Lower lobe of right lung (tissue), 2 donors: ENCODE measurements at places on chromosomes 7 and 10. TPM values are rescaled to one million over a fixed set of nuclear protein-coding genes. Genes with fewer than 3 reads are reported as not detected.

LIPK gene
- not detected for total RNA-seq

MOSPD3 gene
- total RNA-seq: 19.5 TPM

ARMC3 gene
- total RNA-seq: 9.6 TPM

VGF gene
- total RNA-seq: 0.15 TPM

GRCh38 chr10:125004571-125005311 lies 62.8 kb downstream of the ZRANB1 start:
- DNase-seq: peak; percentile 39
- H3K27me3 ChIP-seq: no peaks in the 10 kb centered on the region
- peaks cover 68% of the 10 kb centered on the region for H3K36me3 ChIP-seq
- H3K4me3 ChIP-seq: no peak overlapping the region
- no peak overlapping the region for H3K27ac ChIP-seq

GRCh38 chr7:111752022-111752582 lies 189.8 kb upstream of the IMMP2L start:
- peak; percentile 66 for DNase-seq
- H3K27ac ChIP-seq: no peak overlapping the region
- H3K36me3 ChIP-seq: peaks cover 28% of the 10 kb centered on the region
- H3K27me3 ChIP-seq: no peaks in the 10 kb centered on the region
- H3K4me3 ChIP-seq: no peak overlapping the region
- no peaks in the 10 kb centered on the region for H3K4me1 ChIP-seq

GRCh38 chr10:95462740-95463667 lies 98.2 kb downstream of the SORBS1 start:
- H3K27ac ChIP-seq: no peak overlapping the region
- H3K4me3 ChIP-seq: no peak overlapping the region
- no peak for DNase-seq
- peaks cover 26% of the 10 kb centered on the region for H3K4me1 ChIP-seq
- H3K36me3 ChIP-seq: no peaks in the 10 kb centered on the region
- no peaks in the 10 kb centered on the region for H3K27me3 ChIP-seq

GRCh38 chr7:11469028-11469745 lies 362.8 kb downstream of the THSD7A start:
- no peaks in the 10 kb centered on the region for H3K27me3 ChIP-seq
- DNase-seq: no peak
- H3K27ac ChIP-seq: no peak overlapping the region

DNA sequence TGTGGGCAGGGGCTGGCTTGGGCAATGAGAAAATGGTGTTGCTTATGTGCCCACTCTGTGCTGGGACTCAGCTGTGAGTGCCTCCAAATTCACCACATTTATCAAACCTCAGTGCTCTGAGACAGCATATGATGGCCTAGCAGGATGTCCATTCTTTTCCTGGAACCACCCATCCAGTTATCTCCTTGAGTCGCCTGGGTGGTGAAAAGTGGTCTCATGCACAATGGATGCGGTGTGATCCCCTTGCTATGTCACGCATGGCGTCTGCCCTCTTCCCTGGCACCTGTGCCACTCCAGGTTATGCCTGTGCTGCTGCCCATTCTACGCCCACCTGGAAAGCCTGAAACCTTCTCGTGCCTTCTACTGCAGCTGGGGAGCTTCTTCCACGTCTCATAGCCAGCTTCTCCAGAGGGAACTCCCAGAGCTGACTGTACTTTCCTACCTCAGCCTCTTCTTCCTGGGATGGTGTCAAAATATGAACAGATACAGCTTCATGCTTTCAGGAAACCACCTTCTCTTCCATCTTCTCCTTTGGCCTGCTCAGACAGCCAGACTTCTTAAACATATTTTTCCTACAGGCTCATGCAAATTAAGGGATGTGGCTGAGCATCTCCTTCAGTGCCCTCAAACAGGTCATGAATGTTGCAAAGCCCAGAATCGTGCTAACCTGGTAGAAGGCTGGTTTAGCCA lies 147.3 kb downstream of the PFKFB3 start:
- no peaks in the 10 kb centered on the region for H3K27me3 ChIP-seq
- peaks cover 27% of the 10 kb centered on the region for H3K4me1 ChIP-seq
- no peaks in the 10 kb centered on the region for H3K36me3 ChIP-seq
- H3K4me3 ChIP-seq: no peak overlapping the region

DNA sequence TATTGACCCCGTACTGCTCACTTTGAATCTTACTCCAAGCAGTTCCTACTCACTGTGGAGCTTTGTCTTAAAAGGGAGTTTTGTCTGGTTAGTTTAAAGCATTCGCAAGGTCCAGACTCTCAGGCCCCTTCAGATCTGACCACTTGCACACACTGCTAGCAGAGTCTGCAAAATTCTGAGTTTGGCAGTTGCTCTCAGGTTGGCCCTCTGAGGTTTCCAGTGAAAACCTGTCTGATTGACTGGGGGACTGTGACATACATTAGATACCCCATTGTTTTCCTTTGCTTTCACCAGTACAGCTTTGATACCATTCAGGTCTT lies 149.2 kb downstream of the XPNPEP1 start:
- H3K27me3 ChIP-seq: no peaks in the 10 kb centered on the region
- H3K4me1 ChIP-seq: no peaks in the 10 kb centered on the region
- H3K36me3 ChIP-seq: no peaks in the 10 kb centered on the region
- no peak overlapping the region for H3K4me3 ChIP-seq
- H3K27ac ChIP-seq: no peak overlapping the region

DNA sequence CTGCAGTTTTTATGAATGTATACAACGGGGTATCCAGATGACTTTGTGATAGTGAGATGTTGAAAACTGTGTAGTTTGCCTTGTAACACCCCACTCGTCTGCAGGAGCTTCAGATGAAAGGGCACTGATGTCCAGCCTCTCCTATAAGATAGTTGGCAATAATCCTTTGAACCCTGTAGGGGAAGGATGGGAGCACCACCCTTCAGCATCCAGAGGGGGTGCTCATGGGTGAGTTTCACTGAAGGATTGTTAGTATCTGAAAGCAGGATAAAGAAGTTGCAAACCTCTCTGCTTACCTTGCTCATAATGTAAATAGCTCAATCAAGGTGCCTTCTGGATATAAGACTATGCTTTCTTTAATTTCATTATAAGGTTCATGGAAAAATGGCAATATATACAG lies 201.5 kb downstream of the TMEM178B start:
- no peaks in the 10 kb centered on the region for H3K4me1 ChIP-seq
- no peaks in the 10 kb centered on the region for H3K27me3 ChIP-seq
- no peak overlapping the region for H3K27ac ChIP-seq

DNA sequence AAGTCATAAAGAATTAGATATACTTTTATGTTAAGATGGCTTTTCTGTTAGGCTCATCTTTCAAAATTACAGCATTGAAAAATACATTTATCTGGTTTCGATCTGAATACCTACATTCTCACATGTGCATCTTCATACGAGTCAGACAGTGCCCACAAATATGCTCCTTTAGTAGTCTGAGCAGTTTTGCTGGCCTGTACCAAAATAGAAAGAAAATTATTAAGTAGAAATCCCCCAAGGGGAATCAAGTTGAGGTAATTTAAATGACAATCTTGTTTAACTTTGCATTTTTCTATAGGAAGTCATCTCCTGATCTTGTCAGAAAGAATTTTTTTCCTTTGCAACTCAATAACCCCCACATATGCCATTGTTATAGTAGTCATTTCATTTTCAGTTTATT lies 287.4 kb upstream of the SEMA3D start:
- no peaks in the 10 kb centered on the region for H3K4me1 ChIP-seq
- no peak overlapping the region for H3K27ac ChIP-seq
- no peak for DNase-seq
- no peak overlapping the region for H3K4me3 ChIP-seq

- H3K36me3 ChIP-seq: no peaks in the 10 kb centered on the region
- peak within 1 kb of the TSS; percentile 73 for H3K4me3 ChIP-seq
- no peak for DNase-seq
- H3K27me3 ChIP-seq: no peaks in the 10 kb centered on the region
- H3K4me1 ChIP-seq: peaks cover 55% of the 10 kb centered on the region
These were observed at the start of gene SH3PXD2A for GRCh38 chr10:103855424-103855823. Gene SH3PXD2A (minus strand): TSS chr10:103855576. CDS start chr10:103855266, 310 bp downstream.

DNA sequence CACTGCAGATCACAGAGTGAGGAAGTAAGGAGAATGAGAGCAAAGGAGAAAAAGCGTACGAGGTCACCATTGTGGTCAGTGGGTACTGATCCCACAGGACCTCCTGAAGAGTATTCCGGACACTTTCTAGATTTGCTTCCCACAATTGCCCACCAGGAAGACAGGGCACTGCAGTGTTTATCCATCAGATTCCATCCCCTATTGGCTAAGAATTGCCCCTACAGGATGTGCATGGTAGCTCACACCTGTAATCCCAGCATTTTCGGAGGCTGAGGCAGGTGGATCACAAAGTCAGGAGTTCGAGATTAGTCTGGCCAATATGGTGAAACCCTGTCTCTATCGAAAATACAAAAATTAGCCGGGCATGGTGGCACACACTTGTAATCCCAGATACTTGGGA lies 5.3 kb upstream of the FHIP2A start:
- H3K27ac ChIP-seq: no peak overlapping the region
- DNase-seq: no peak
- H3K36me3 ChIP-seq: no peaks in the 10 kb centered on the region
- no peaks in the 10 kb centered on the region for H3K27me3 ChIP-seq
- H3K4me1 ChIP-seq: peaks cover 6% of the 10 kb centered on the region

GRCh38 chr10:132001238-132001972 lies 19.7 kb upstream of the BNIP3 start:
- no peaks in the 10 kb centered on the region for H3K36me3 ChIP-seq
- H3K4me3 ChIP-seq: no peak overlapping the region
- H3K27ac ChIP-seq: no peak overlapping the region
- peak; percentile 72 for DNase-seq
- H3K27me3 ChIP-seq: no peaks in the 10 kb centered on the region
- H3K4me1 ChIP-seq: peaks cover 29% of the 10 kb centered on the region

DNA sequence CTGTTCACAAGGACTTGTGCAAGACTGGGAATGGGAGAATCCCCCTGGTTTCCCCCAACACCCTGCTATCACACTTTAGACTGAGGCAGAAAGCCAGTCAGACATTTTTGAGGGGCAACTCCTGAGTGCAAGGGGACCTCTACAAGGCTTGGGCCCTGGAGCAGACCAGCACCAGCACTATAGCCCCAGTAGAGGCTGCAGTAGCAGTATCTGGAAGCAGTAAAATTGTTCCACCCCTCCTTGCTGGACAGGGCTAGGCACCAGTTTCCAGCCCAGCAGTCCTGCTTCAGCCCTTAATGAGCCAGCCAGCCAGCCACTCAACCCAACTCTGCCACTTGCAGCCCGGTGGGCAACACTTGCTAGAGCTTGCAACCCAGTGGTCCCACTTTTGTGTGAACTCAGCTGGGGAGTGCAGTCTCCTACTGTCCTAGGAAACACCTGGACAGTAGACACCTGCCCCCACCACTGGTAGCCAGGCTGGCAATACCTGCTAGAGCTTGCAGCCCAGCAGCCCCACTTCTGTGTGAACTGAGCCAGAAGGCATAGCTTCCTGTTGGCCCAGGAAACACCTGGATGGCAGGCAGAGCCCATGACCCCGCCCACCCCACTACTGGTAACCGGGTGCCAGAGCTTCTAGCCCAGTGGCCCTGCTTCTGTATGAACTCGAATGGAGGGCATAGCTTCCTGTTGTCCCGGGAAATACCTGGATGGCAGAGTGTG lies 65.0 kb downstream of the FBXL13 start:
- H3K4me1 ChIP-seq: no peaks in the 10 kb centered on the region
- no peak overlapping the region for H3K4me3 ChIP-seq
- H3K27me3 ChIP-seq: no peaks in the 10 kb centered on the region
- no peaks in the 10 kb centered on the region for H3K36me3 ChIP-seq
- no peak overlapping the region for H3K27ac ChIP-seq

DNA sequence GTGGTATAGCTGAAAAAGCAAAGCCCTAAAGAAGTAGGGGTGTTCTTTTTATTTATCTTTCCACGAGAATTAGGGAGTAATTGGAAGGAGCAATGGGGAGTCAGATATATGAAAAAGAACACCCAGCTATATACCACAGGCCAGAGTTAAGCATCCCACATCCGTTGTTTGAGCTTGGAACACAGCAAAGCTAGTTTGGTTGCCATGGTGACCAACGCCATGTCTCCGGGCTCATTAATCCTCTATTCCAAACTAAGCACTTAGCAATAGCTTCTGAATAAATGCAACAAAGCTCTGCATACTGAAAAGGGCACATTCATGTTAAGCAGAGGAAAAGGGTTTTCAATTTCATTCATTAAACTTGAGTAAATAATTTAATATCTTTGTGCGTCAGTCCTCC lies 23.5 kb downstream of the ASB4 start:
- no peak for DNase-seq
- no peaks in the 10 kb centered on the region for H3K27me3 ChIP-seq
- no peaks in the 10 kb centered on the region for H3K36me3 ChIP-seq
- no peaks in the 10 kb centered on the region for H3K4me1 ChIP-seq
- H3K27ac ChIP-seq: no peak overlapping the region

- no peak for DNase-seq
- H3K4me1 ChIP-seq: no peaks in the 10 kb centered on the region
- no peak overlapping the region for H3K27ac ChIP-seq
- H3K36me3 ChIP-seq: no peaks in the 10 kb centered on the region
- no peak overlapping the region for H3K4me3 ChIP-seq
- H3K27me3 ChIP-seq: no peaks in the 10 kb centered on the region
These were observed 135.7 kb downstream of the MAGI2 start for GRCh38 chr7:79317728-79318127.

- no peaks in the 10 kb centered on the region for H3K27me3 ChIP-seq
- H3K4me3 ChIP-seq: no peak overlapping the region
- no peaks in the 10 kb centered on the region for H3K36me3 ChIP-seq
- H3K4me1 ChIP-seq: no peaks in the 10 kb centered on the region
These were observed 44.7 kb downstream of the MYO3A start for GRCh38 chr10:25978771-25979170.

- H3K27me3 ChIP-seq: no peaks in the 10 kb centered on the region
- peak overlapping the region; percentile 54 for H3K4me3 ChIP-seq
- H3K27ac ChIP-seq: peak overlapping the region; percentile 82
- H3K4me1 ChIP-seq: peaks cover 39% of the 10 kb centered on the region
These were observed 272.9 kb downstream of the TRIL start for GRCh38 chr7:28685242-28685643.

GRCh38 chr10:131089861-131090260 lies 221.7 kb downstream of the TCERG1L start:
- peaks cover 2% of the 10 kb centered on the region for H3K27me3 ChIP-seq
- H3K4me1 ChIP-seq: no peaks in the 10 kb centered on the region
- H3K4me3 ChIP-seq: no peak overlapping the region
- H3K36me3 ChIP-seq: no peaks in the 10 kb centered on the region
- no peak overlapping the region for H3K27ac ChIP-seq
- no peak for DNase-seq

GRCh38 chr10:32347363-32348022 lies 535 bp upstream of the EPC1 start:
- H3K4me1 ChIP-seq: peaks cover 72% of the 10 kb centered on the region
- peak overlapping the region; percentile 100 for H3K27ac ChIP-seq
- DNase-seq: no peak
- peaks cover 12% of the 10 kb centered on the region for H3K36me3 ChIP-seq
- H3K4me3 ChIP-seq: peak overlapping the region; percentile 90
- H3K27me3 ChIP-seq: no peaks in the 10 kb centered on the region

DNA sequence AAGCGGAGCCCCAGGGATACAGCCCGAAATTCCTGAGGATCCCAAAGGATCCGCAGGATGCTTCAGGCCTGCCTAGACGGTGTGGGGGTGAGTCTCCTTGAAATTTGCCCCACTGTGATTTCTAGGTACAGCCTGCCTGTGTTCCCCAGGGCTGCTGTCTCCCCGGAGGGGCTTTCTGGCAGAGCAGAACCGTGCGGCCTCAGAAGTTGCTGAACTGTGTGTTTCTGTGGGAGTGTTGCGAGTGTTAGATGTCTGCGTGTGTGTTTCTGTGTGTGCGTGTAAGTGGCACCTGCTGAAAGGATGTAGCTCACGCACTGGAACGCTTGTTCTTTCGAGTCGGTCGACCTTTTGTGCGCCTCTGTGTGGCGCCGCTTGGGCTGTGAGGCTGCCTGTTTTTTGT lies 27.8 kb upstream of the ZNF273 start:
- no peak for DNase-seq
- peaks cover 14% of the 10 kb centered on the region for H3K27me3 ChIP-seq
- no peaks in the 10 kb centered on the region for H3K36me3 ChIP-seq
- no peak overlapping the region for H3K4me3 ChIP-seq
- no peak overlapping the region for H3K27ac ChIP-seq
- peaks cover 6% of the 10 kb centered on the region for H3K4me1 ChIP-seq
